Renal pelvis (tissue), 12 donors: ENCODE measurements at places on chromosomes 7 and 10. TPM values are rescaled to one million over a fixed set of nuclear protein-coding genes. Genes with fewer than 3 reads are reported as not detected.

DNA sequence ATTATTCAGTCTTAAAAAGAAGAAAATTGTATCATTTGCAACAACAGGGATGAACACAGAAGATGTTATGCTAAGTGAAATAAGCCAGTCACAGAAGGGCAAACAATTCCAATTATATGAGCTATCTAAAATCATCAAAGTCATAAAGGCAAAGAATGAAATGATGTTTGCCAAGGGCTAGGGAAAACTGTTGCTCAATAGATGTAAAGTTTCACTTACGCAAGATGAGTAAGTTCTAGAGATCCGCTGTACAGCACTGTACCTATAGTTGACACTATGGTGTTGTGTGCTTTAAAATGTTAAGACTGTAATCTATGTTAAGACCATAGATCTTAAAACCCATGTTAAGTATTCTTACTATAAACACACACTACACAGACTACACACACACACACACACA is 904.6 kb upstream of the LRRN3 start:
- DNase-seq = no peak

GRCh38 chr7:96026010-96026409 is 253.7 kb downstream of the DYNC1I1 start:
- DNase-seq = no peak

PLCE1 gene
- 36.3 TPM for polyA plus RNA-seq

- DNase-seq = no peak
These were observed 750.7 kb upstream of the PHF14 start for GRCh38 chr7:10222976-10223375.

SLC13A1 gene
- polyA plus RNA-seq = 25.5 TPM

DNA sequence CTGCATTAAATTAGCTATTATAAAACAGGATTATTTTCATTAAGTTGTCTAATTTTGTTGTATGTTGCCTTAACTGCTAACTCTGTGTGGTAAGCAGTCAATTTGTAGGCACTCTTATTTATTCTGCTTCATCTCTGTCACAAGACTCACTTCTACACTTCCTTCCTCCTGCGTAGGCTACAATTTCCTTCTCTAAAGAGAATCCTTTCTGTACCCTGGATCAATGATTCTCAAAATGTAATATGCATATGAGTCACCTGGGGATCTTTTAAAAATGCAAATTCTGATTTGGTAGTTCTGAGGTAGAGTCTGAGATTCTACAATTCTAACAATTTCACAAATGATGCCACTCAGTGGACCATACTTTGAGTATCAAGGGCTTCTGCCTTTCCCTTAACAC is 4.4 kb upstream of the UBE2D1 start:
- DNase-seq = no peak

DNA sequence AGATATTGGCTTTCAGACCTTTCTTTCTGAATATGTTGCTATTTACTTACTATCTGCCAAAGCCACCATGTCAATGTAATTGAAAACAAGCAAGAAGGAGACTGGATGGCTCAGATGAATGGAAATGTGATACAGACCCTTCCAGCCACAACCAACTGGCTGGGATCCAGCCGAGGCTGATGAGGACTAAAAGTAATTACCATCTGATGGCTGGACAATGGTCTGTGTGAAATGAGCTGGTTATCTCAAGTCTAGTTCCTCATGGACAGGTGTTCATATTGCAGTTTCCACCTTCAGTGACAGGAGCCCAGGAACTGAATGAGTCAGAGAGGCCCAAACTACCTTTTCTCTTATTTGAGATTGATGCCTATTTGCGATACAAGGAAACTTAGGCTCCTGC is 267.5 kb downstream of the GATA3 start:
- DNase-seq = no peak

DNA sequence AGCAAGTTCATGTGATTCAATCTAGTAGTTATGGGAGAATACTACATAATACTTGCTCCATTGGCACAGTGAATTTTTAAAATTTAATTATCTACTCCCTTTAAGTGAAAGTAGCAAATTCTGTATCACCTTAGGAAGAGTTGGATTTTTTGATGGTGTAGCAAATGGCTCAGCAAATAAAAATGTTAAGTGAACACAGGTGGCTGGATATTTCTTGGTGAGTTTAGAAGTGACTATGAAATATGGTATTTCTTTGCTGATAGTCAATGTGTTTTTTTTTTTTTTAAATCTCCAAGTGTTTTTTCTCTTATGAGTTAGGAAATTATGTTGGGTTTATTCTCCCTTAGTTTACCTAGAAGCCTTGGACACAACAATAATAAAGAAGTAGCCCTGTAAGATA is 67.8 kb downstream of the CREM start:
- DNase-seq = no peak

ACHE gene
- polyA plus RNA-seq = 5.0 TPM

TFEC gene
- polyA plus RNA-seq = 35.2 TPM

DNA sequence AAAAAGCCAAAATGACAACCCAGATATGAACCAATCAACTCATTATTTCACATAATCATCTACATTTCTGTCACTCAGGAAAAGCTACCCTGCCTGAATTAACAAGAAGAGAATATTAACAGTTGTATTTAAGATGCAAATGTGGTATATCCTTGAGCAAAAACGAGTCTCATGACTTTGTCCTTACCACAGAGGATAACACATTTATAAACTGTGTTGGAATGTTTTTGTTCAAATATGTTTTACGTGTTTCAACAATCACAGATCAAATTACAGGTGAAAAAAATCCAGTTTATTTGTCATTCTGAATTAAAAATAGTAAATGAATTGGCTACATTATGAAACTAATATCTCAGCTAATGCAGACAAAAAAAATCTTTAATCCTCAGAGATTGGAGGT is 34.6 kb downstream of the CHCHD3 start:
- DNase-seq = no peak

- no peak for DNase-seq
These were observed 608 bp downstream of the ACHE start for GRCh38 chr7:100894860-100895700.

CPA2 gene
- polyA plus RNA-seq = 0.58 TPM

ENO4 gene
- 3.6 TPM for polyA plus RNA-seq

DNA sequence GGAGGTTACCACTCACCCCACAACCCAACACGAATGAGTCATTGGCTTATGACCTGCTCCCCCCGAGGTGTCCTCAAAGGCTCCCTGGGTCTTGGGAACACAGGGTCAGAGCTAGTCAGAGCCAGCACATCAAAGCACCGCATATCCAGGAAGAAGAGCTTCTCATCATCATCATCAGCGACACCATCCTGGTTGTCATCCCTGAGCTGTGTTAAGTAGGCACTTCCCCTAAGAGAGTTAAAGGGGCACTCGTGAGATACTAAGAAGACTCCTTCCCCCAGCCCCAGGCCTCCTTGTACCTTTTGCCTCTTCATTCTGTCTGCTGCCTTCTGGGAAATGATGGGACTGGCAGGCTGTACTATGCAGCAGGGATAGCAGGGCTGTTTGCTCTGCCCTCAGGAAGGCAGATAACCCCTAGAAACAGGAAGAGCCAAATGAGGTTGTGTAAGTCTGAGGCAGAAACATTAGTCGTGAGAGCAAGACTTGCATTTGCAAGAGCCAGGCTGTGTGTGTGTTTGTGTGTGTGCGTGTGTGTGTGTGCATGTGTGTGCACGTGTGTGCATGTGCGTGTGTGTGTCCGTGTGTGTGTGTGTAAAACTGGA is 11.1 kb upstream of the CPA1 start:
- no peak for DNase-seq

CLDN12 gene
- 56.7 TPM for polyA plus RNA-seq

DNA sequence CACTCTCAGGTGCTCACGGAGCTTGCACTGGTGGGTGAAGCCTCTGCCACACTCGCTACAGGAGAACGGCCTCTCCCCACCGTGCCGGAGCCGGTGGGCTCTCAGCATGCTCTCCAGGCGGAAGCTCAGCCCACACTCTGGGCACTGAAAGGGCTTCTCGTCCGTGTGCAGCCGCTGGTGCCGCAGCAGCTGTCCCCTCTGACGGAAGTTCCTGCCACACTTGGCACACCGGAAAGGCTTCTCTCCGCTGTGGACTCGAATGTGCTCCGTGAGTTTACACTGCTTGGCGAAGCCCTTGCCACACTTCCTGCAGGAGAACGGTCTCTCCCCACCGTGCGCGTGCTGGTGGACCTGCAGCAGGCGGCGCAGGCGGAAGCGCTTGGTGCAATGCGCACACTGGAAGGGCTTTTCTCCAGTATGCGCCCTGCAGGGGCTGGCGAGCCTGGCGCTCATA is 19.3 kb downstream of the ZNF786 start:
- DNase-seq = no peak

- no peak for DNase-seq
These were observed 47.3 kb upstream of the BPGM start for GRCh38 chr7:134599371-134599770.

DNA sequence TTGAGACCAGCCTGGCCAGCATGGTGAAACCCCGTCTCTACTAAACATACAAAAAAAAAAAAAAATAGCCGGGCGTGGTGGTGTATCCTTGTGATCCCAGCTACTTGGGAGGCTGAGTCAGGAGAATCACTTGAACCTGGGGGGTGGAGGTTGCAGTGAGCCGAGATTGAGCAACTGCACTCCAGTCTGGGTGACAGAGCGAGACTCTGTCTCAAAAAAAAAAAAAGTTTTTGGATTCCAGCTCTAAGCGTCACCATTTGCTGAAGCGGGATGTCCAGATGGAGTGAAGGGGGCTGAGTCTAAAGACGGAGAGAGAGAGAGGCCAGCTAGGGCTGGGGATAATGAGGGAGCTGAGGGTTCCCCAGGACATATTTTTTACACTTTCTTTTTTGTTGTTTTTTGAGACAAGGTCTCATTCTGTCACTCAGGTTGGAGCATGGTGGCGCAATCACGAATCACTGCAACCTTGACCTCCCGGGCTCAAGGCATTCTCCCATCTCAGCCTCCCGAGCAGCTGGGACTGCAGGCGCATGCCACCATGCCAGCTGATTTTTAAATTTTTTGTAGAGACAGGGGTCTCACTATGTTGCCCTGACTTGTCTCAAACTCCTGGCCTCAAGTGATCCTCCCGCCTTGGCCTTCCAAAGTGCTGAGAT is 9.4 kb upstream of the HK1 start:
- DNase-seq = no peak

- no peak for DNase-seq
These were observed 9.1 kb upstream of the GGCT start for GRCh38 chr7:30513762-30514161.

FAM200A gene
- polyA plus RNA-seq = 12.5 TPM

OIT3 gene
- polyA plus RNA-seq = 3.1 TPM

DNA sequence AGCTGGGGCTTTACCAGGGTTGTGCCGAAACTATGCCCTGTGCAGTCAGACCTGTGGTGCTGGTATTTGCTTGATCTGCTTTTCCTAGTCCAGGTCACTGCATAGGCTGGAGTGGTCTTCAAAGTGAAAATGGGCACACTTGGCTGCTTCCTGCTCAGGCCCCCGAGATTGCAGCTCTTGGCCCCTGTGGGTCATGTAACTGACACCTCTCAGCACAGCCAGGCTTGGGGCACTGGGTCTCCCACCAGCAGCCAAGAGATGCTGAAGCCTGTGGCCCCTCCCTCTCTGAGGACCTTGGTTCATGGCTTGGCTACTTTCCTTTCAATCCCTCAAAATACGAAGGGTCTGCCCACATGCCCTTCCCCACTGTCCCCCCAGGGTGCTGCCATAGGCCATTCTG is 33.7 kb downstream of the PDIA4 start:
- no peak for DNase-seq

DNA sequence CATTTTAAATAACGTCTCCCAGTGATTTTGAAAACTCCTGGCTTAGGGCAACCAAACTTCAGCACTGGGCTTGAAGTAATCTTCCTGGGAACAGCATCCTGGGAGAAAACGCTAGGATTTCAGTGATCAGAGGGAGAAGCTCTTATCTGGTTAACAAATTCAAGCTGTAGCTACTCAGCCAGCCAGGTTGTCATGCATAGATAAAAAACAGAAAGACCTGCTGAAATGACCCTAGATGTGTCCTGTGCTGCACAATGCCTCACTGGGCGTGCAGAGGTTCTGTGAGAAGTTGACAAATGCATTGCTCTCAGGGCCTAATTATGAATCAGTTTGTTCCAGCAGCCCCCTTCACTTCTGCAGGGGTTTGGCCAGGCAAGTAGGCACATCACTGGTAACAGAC is 68.9 kb upstream of the CHCHD3 start:
- no peak for DNase-seq

- DNase-seq = no peak
These were observed 333.9 kb downstream of the ADRA2A start for GRCh38 chr10:111410740-111411139.

RNF148 gene
- 0.36 TPM for polyA plus RNA-seq

TAS2R41 gene
- polyA plus RNA-seq = not detected

DNA sequence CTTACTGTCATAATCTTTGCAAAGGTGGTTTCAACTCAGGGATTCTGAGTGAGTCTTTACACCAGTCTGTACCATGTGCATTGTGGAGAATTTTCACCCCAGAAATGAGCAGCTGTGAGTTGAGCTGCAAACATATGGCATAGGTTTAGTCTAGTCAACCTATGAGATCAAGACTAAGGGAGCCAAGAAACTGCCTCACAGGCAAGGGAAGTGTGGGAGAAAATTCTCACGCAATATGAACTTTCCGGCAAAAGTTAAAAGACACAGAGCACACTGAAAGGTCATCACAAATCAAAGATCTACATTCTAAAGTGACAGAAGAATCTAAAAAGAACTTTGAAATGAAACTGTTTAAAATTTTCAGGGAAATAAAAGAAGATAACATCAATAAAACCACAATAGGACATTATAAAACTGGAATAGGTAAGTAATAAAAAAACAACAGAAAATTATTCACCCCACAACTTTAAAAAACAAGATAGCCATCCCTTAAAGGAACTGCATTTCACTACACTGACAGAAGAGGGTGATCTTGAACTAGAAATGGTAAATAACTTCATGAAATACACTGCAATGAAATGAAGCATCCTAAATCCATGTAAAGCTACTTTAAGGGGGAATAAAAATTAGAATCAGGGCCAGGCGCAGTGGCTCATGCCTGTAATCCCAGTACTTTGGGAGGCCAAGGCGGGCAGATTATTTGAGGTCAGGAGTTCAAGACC is 63.5 kb downstream of the LGI1 start:
- no peak for DNase-seq

GRCh38 chr10:108684431-108684830 is 1238.9 kb downstream of the XPNPEP1 start:
- DNase-seq = peak; percentile 22

GRCh38 chr10:67912331-67912946 is 28.0 kb downstream of the SIRT1 start:
- DNase-seq = no peak

- no peak for DNase-seq
These were observed at the start of gene FGFBP3 for GRCh38 chr10:91909117-91909677. FGFBP3 (minus strand) TSS chr10:91909486; CDS start chr10:91908969, 517 bp downstream.

DNA sequence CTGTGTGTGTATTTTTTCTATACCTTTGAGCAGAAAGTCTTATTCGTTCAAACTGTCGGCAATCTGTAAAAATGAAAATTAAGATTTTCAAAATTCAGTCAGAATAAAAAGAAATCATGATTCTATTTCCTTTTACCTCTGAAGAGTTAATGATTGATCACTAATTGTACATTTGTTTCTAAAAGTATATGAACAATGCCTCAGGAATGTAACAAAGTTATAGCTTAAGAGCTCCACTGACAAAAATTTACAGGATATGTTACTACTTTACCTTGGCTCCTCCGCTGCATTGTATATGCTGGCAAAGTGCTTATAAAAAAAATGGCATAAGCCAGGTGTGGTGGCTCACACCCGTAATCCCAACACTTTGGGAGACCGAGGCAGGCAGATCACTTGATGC is 225.7 kb downstream of the VTI1A start:
- DNase-seq = no peak

ARHGAP22 gene
- 1.2 TPM for polyA plus RNA-seq

GRCh38 chr10:7421526-7421925 is 10.7 kb upstream of the SFMBT2 start:
- no peak for DNase-seq
